Effector memory CD4-positive, alpha-beta T cell (primary cell): ENCODE measurements at places on chromosomes 4 and X.
A peak's percentile ranks its signal among the peaks of the same experiment; 100 is the strongest.

DNA sequence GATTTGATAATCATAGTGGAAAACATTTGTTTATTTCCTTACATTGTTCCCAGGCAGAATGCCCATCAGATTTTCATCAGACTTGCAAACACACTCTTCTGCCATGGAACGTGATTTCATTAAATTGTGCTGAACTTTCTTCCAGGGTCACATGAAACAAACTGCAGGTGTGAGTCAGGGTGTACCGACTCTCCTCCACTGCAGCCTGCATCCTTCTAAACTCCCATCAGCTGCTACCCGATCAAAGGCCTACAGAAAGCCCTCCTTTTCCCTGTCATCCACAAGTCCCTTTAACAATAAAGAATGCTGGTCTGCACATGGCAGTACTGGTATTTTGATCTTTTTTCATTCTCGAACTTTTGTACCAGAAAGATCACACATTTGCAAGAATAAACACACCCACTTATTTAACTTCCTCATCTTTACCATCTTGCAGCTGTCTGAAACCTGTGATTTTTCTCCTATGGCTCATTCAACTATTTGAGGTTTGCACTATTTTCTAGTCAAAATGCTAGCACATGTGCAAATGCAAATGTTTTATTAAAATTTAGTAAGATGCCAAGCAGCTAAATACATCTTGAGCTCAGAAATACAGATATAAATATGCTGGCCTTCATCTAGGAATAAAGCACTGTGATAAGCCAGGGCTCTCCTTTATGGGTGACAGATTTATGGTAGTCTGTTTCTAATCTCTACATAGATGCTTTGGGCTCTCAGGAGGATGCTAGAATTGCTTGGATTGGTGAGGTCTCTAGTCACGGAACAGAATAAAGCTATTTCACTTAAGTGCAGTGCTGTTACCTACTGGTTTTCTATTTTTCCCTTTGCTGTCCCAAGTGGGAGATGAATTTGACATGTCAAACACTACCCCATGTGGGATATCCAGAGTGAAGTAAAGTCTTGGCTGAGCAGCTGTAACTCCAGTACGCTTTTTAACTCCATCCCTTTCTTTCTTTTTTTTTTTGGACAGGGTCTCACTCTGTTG lies 25.8 kb upstream of the ARHGAP24 start:
- no peak for DNase-seq

GRCh38 chr4:80243274-80244018 lies 23.0 kb upstream of the FGF5 start:
- no peak for DNase-seq

- DNase-seq, result no peak
These were observed 648 bp downstream of the SYNPO2 start for GRCh38 chr4:118889312-118889691.

DNA sequence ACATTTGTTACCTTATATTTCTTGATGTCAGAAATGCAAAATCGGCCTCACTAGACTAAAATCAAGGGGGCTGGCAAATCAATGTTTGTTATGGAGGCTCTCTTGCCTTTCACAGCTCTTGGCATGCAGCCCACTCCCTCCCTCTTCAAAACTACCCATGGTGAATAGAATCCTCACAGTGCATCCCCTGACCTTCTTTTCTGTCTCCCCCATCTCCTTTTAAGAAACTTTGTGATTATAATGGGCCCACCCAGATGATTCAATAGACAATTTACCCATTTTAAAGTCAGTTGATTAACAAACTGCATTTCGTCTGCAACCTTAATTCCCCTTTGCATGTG lies 184.0 kb downstream of the PCDH7 start:
- no peak for DNase-seq

DNA sequence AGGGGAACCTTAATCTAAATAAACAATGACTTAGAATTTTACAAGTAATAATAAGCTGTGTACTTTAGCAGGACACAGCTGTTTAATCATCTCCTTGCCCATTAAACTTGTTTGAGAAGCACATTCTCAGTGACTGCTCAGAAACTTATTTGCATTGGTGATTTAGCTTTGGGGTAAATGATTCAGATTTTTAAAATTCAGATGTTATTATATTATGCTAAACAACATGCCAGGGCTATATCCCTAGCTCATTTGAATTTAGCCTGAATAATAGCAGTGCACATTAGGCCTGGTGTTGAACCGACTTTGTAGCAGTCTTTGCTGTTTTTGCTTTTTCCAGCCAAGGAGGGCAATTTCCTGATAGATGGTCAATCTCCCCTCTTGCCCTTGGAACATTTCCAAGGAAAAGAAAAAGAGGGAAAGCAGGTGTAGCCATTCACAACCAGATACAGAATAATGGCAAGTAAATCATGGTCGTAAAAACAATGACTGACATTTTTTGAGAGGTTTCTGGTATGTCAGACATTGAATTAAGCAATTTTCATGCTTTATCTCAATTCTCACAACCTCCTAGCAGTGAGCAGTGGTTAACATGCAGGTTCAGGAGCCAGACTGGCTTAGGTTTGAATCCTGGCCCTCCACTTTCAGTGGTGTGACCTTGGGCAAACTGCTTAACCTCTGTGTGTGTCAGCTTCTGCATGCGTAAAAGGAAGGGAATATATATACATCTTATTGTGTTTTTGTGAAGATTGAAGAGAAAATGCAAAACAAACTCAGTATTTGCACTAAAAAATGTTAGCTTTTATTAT lies 16.8 kb downstream of the ARHGEF38 start:
- DNase-seq, result no peak

GRCh38 chrX:23911126-23911835 lies 3.5 kb downstream of the CXorf58 start:
- no peak for DNase-seq

DNA sequence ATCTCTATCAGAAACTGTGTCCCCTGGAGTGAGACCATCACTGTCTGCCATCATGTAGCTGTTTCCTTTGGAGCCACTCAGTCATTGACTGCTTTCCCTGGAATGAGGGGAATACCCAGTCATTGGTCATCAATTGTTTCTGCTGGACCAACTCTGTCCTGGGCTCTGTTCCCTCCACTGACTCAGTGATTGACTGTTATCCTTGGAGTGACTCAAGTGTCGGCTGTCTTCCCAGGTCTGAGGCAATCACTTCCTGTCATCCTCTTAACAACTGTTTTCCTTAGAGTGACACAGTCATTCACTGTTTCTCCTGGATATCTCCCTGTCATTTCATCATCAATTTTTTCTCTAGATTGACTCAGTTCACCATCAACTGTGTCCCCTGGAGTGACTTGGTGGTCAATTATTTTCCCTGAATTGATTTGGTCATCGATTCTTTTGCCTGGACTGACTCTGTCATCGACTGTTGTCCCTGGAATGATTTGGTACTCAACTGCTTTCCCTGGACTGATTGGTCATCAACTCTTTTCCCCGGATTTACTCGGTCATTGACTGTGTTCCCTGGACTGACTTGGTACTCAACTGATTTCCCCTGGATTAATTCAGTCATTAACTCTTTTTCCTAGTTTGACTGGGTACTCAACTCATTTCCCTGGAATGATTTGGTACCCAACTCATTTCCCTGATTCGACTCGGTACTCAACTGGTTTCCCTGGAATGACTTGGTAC lies 327.9 kb upstream of the VCX start:
- no peak for DNase-seq

DNA sequence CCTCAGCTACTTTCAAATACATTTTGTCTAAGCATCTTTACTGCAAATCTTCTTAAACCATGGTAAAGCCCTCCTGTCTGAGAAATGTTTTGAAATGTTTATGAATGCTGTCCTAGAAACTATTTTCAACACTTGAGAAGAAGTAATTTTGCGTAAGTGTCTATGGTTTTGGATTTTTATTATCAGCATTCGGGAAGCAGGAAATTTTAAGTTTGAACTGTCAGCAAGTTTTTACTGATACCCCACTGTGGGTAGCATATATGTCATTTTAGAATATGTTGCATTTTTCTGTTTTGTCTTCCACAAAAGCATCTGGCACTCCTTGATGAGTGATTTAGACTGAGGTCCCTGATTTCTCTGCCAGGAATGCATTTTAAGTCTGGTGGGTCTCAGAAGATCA lies 302.4 kb upstream of the GIMD1 start:
- no peak for DNase-seq

GRCh38 chr4:24298911-24299310 lies 285.4 kb downstream of the DHX15 start:
- no peak for DNase-seq

DNA sequence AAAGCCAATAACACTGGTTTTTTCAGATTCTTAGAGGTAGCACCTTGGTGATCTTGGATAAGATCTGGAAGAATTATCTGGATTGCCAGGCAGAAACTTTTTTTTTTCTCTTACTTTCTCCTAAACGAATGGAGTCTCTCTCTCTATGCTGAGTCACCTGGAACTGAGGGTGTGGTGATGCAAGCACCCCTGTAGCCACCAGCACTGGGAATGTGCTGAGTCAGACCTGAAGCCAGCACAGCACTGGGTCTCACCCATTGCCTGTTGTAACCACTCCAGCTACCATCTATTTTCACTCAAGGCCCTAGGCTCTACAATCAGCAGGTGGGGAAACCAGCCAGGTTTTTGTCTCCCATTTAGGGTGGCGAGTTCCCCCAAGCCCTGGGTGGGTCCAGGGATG lies 923.8 kb downstream of the RAPGEF2 start:
- DNase-seq, result no peak

GRCh38 chr4:168811786-168812651 lies 198.0 kb downstream of the CBR4 start:
- no peak for DNase-seq

GRCh38 chr4:170137466-170137865 lies 47.7 kb upstream of the AADAT start:
- no peak for DNase-seq

GRCh38 chrX:107672955-107673378 lies 44.7 kb downstream of the PRPS1 start:
- peak; percentile 73 for DNase-seq

GRCh38 chr4:536351-536972 lies 37.5 kb downstream of the PIGG start:
- no peak for DNase-seq

DNA sequence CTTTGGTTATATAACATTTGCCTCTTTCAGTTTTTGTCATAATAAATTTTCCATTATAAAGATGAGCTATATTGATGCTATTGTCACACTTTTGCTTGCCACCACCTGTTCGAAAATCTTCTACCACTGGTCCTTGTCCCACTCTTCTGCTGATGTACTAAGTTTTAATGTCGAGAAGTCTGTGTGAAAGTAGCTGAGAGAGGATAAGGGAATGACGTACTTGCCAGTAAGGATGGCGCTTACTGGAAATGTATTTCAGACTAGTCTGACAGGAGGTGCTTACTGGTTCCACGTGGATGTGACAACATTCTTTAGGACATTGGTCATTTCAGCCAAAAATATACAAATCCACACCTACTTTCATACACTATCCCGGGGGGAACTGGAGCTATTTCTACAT lies 132.7 kb upstream of the NR3C2 start:
- DNase-seq, result no peak

DNA sequence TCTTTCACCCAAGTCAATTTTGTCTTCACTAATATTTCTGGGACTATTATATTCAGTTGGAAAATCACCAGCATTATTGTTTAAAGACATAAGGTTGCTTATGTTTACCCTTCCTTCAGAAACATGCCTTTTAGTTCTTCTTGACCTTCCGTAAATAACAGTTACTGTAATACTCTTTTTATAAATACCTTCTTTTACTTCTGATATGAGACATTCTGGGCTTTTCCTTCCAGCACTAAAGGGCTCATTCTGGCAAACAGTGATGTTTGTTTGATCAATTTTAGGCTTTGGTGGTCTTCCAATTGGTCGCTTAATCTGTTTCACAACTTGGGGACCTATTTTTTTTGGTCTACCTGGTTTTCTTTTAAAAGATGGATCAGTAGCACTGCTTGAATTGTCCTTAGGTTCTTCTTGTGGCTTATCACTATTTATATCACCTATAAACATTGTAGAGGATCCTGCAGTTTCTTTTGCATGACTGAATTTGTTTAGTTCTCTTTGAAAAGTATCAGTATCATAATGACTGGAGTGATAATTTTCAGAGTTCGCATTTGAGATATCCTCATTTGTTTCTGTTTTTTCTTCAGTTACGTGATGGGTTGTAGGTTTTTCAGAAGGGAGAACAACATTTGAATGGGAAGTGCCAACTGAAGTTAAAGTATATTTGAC lies 64.8 kb downstream of the NCAPG start:
- no peak for DNase-seq

GRCh38 chr4:123631786-123632692 lies 235.4 kb downstream of the SPRY1 start:
- DNase-seq, result no peak

DNA sequence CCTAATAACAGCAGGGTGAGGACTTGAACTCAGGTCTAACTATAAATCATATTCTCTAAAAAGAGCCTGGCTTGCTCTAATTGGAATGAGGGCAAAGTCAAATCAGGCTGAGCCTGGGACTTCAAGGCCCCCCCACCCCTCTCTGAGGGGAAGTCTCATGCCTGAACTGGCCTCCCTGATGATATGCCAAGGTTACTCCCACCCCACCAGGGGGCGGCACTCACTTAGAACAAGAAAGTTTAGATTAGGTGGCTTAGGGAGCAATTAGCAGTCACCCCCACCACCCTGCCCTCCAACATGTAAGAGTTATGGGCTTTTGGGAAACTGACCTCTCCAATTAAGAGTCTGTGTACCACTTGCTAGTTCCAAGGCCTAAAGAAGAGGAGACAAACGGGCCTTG lies 2.7 kb downstream of the FOXO4 start:
- peak; percentile 69 for DNase-seq

- no peak for DNase-seq
These were observed 139.4 kb upstream of the TENM3 start for GRCh38 chr4:182103614-182104319.

- no peak for DNase-seq
These were observed 28.9 kb upstream of the BTC start for GRCh38 chr4:74823194-74823593.

DNA sequence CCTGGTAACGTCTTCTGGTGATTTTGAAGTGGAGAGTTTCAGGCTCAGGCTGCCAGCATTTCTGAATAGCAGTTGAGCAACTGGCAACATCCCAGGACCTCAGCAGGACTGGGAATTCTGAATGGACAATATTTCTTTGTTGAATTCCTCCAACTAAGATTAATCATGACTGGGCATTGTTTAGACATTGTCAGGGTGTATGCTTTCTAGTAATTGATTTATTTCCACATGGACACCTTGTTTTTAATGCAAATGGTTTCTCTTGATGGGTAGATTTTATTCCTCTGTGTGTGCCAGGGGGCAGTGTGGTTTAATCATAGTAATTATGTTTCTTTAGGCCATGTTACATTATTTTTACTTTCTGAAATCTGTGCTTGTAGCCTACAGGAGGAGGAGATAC lies 1004.7 kb upstream of the LCORL start:
- no peak for DNase-seq

DNA sequence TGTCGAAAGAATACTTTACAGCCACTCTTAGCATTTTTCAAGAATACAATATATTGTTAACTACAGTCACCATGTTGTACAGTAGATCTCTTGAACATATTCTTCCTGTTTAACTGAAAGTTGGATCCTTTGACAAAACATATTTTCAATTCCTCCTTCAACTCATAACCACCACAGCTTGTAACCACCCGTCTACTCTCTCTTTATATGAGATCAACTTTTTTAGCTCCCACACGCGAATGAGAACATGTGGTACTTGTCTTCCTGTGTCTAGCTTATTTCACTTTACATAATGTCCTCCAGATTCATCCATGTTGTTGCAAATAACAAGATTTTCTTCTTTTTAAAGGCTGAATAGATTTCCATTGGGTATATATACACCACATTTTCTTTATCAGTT lies 338.3 kb upstream of the IGFBP7 start:
- DNase-seq, result no peak
